ENCODE measurements at places on chromosomes 4 and X. TPM values are rescaled to one million over a fixed set of nuclear protein-coding genes. Genes with fewer than 3 reads are reported as not detected.

DNA sequence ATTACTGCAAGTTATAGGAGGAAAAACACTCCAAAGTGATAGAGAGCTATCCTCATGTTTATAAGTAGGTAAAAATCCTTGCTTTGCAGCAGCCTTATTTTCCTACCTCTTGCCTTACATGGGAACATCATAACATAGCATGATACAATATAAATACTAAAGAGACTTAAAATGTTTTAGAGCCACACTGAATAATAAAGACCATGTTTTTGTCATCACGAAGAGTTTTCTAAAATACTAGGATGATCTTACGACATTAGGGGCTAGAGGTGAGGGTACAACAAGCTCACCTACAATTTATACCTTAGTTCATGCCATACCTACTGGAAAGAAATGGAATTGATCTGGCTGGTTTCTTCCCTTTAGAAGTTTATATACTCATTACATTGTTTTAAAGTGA lies 184.8 kb downstream of the FBXW7 start:
- no peaks in the 10 kb centered on the region for H3K36me3 ChIP-seq
- no peak for DNase-seq
- H3K4me3 ChIP-seq, result no peak overlapping the region
- H3K27me3 ChIP-seq, result no peaks in the 10 kb centered on the region
- H3K27ac ChIP-seq, result no peak overlapping the region

- no peak overlapping the region for H3K27ac ChIP-seq
- no peaks in the 10 kb centered on the region for H3K4me1 ChIP-seq
- H3K4me3 ChIP-seq, result no peak overlapping the region
- DNase-seq, result no peak
- no peaks in the 10 kb centered on the region for H3K36me3 ChIP-seq
Observed at GRCh38 chr4:100430451-100430850, 87.4 kb downstream of the EMCN start.

DNA sequence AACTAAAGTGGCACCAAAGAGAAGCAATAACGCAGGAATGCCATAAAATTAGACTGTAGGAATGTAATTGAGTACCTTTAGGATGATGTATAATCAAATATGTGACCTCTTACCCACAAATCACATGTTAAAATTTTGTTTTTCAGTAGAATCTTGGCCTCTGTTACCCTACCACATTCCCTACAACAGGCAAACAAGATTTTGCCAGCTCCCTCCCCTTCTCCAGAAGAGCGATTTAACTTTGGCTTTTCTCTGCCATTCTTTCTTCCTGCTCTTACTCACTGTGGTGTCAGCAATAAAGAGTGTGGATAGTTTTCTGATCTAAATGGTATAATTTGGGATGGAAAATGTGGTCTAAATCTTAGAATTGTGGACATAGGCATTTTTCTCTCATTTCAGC lies 57.2 kb downstream of the TRIM2 start:
- peaks cover 6% of the 10 kb centered on the region for H3K4me1 ChIP-seq
- no peak overlapping the region for H3K4me3 ChIP-seq
- H3K36me3 ChIP-seq, result no peaks in the 10 kb centered on the region
- H3K27ac ChIP-seq, result no peak overlapping the region
- H3K27me3 ChIP-seq, result no peaks in the 10 kb centered on the region

DNA sequence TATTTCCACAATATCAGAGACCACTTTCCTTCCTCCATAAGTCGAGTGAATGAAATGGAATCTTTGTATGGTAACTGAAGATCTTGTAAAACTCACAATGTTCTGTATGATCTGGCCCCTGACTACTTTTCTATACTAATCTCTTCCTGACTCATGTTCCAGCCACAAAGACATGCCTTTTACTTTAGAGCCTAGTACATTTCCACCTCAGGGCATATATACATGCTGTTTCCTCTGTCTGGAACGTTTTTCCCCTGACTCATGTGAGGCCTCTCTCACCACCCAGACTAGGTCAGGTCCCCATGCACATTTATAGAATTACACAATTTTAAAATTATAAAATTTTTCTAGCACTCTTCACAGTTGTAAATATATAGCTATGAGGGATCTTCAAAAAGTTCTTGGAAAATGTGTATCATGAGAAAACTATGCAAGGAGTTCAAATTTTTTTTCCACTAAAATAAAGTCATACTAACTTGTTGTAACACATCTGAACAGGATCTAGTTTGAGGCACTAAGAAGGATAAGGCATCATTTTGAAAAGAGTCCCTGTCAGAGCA lies 208.8 kb downstream of the SH2D1A start:
- H3K36me3 ChIP-seq, result no peaks in the 10 kb centered on the region
- DNase-seq, result no peak
- no peaks in the 10 kb centered on the region for H3K4me1 ChIP-seq
- no peak overlapping the region for H3K4me3 ChIP-seq
- no peak overlapping the region for H3K27ac ChIP-seq

SLC6A14 gene
- total RNA-seq, result 0.03 TPM

KCTD8 gene
- not detected for total RNA-seq

- no peaks in the 10 kb centered on the region for H3K27me3 ChIP-seq
- no peak overlapping the region for H3K27ac ChIP-seq
- no peaks in the 10 kb centered on the region for H3K36me3 ChIP-seq
- H3K4me1 ChIP-seq, result no peaks in the 10 kb centered on the region
- DNase-seq, result no peak
Observed at GRCh38 chr4:18930487-18930886, 908.9 kb upstream of the LCORL start.
